Stimulated activated CD4-positive, alpha-beta T cell treated with anti-CD3 and anti-CD28 coated beads, Interleukin-12 subunit alpha, Interleukin-12 subunit beta, amount 100 ng/mL, for 4 hours (primary cell): ENCODE measurements at places on chromosomes 6 and 20.
A peak's percentile ranks its signal among the peaks of the same experiment; 100 is the strongest.

- DNase-seq = no peak
Observed at GRCh38 chr6:139643986-139644385, 269.5 kb upstream of the CITED2 start.

DNA sequence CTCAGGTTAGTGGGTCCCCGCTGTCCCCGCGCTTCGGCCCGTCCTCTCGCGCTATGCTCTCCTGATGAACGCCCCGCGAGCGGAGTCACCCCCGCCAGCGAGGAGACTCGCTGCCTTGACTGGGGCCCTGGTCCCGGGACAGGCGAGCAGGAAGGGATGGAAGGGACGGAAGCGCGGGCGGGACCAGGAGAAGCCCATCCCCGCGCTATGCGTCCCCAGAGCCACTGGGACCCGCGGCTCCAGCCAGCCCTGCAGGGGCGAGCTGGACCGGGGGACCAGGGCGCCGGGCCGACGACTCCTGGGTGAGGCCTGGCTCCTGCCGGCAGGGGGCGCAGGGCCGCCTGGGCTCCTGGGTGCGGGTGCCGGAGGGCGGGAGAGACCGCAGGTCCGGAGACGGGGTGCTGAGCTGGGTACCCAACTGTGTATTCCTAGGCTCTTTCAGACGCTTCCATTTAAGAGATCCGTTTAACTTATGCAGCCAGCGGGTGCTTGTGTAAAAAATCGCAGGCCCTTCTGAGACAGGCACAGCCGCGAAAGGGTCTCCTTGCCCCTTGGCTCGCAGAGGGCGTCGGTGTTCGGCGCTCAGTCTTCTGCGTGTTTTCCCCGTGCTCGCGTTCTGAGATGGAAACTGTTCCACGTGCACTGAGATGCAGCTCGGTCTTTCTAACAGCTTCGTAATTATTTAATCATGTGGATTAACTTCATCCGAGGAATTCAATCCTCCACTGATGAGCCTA is 580 bp upstream of the SYCP2 start:
- DNase-seq = peak; percentile 79

DNA sequence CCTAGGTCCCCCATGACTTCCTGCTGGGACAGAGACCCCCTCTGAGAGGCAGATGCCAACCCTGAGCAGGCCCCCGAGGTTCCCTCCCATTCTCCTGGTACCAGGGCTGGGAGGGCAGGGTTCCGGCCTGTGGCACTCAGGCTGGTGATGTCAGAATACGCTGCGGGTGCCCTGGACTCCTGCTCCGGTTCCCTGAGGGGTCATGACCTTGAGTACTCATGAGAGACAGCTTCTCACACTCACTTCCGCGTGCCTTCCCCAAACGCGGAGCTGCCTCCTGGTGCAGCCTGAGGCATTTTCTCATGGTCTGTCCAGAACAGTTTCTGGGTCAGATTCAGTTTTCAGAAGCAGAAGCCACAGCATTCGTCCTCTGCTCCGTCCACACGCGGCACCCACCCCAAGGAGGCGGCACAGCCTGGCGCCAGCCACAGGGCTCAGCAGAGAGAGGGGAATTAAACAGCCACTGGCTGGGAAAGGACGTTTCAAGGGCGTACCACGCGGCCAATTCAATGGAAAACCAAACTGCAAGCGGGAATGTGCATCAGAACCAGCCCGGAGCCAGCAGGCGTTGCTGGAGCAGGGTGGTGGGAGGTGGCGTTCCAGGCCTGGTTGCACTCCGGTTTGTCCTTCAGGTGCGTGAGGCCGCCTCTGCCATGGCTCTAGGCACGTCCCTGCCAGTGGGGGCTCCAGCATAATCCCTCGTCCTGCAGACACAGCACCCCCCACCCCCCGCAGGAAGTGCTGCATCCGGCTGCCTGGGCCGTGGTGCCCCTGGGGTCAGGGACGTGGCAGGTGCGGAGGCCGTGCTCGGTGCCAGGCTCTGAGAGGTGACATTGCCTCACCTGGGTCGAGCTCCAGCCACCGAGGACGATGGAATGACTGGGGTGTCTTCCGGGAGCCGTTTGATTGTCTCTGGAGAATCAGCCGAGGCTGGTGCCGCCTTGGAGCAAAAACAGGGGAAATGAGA is 58.3 kb upstream of the BHLHE23 start:
- no peak for DNase-seq

GRCh38 chr20:4113615-4114603 is 98.6 kb upstream of the RNF24 start:
- no peak for DNase-seq

GRCh38 chr20:23662276-23662870 is 24.6 kb upstream of the CST3 start:
- DNase-seq = no peak
